Natural killer cell treated with Interleukin-12 subunit alpha and Interleukin-12 subunit beta and Interleukin-15 and Interleukin-18, amount 100 ng/mL, for 72 hours (primary cell): ENCODE measurements at places on chromosomes 6 and 20. TPM values are rescaled to one million over a fixed set of nuclear protein-coding genes. Genes with fewer than 3 reads are reported as not detected.

HSPA12B gene
- total RNA-seq = not detected

CAPN11 gene
- total RNA-seq = not detected

TP53TG5 gene
- total RNA-seq = not detected

TNXB gene
- 6.7 TPM for total RNA-seq

TINAG gene
- not detected for total RNA-seq

SLCO4A1 gene
- total RNA-seq = 88.3 TPM

FOXA2 gene
- not detected for total RNA-seq

DNA sequence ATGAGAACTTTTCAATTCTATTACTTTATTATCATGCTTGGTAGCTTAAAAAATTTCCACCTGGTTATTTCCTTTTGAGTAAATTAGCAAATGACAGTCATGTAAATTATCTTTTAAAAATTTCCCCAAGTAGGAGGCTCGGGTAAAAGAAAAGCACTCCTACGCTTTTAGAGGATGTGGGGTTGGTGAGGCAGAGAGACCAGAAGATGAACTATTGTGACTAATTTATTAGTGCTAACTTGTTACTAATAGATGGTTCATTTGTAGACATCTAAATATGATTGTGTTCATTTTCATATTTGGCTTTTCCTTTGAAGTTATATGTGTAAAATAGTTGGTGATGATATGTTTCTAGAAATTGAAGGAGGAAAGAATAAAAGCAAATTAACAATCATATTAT lies 27.0 kb downstream of the ZNF292 start:
- DNase-seq = no peak

- no peak for DNase-seq
Observed at GRCh38 chr6:105740946-105741645, 338.2 kb upstream of the PREP start.

DNA sequence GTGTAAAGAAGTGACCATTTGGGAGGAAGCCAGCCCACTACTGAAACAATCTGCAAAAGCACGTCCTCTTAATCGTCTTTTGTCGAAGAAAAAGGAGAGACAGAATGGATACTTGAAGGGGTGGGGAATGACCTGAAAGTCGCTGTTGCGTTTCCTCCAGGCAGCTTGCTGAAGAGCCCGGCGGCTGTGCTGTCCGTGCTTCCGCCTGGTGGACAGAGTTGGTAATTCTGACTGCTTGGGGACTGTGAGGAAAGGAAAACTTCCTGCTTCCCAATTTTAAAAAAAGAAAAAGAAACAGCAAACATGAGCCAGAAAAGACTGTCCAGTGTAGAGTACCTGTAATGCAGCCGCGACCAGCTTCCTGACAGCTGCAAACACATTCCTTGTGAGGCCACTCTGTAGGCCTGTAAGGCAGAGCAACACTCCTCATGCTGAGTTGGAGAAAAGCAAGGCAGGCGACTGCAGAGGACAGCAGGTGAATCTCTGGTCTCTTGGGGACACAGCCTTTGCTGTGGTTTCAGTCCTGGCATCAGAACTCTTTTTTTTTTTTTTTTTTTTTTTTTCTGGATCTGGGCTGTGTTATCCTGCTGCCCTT lies 251.1 kb upstream of the TBX18 start:
- DNase-seq = no peak

- no peak for DNase-seq
Observed at GRCh38 chr6:153129873-153130514, 1.1 kb downstream of the RGS17 start.

- DNase-seq = no peak
Observed at GRCh38 chr6:136757150-136757549, 35.1 kb downstream of the MAP3K5 start.

DNA sequence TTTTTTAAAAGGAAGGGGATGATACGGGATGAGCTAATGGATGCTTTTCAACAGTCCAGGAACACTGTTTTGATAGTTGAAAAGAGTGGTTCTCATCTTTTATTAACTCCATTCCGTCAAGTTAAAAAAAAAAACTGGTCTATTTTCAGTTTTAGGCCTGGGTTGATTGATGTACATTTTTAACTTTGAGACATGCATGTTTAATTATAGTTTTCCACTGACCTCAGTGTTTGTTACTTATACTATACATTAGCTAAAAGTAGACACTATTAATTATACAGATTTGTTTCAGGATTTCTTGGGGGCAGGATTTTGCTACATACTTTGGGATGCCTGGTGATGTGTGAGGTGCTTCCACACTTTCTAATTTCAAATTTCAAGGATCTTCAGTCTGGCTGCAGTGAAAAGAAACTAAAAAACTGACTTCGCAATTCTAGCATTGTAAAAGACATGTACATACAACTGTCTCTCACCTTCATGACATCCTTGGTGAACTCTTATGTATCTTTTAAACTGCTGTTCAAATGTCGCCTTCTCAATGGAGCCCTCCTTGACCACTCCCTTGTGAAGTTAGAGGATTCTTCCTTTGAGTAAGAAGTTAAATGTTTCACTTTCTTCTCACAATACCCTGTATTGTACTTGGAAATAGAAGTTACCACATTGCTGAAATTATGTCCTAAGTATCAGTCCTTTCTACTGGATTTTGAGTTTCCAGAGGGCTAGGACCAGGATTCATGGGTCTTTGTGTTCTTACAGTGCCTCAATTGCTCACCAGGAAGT lies 101.7 kb downstream of the TSHZ2 start:
- DNase-seq = no peak

GRCh38 chr20:8082025-8082424 lies 50.0 kb upstream of the PLCB1 start:
- DNase-seq = no peak

DNA sequence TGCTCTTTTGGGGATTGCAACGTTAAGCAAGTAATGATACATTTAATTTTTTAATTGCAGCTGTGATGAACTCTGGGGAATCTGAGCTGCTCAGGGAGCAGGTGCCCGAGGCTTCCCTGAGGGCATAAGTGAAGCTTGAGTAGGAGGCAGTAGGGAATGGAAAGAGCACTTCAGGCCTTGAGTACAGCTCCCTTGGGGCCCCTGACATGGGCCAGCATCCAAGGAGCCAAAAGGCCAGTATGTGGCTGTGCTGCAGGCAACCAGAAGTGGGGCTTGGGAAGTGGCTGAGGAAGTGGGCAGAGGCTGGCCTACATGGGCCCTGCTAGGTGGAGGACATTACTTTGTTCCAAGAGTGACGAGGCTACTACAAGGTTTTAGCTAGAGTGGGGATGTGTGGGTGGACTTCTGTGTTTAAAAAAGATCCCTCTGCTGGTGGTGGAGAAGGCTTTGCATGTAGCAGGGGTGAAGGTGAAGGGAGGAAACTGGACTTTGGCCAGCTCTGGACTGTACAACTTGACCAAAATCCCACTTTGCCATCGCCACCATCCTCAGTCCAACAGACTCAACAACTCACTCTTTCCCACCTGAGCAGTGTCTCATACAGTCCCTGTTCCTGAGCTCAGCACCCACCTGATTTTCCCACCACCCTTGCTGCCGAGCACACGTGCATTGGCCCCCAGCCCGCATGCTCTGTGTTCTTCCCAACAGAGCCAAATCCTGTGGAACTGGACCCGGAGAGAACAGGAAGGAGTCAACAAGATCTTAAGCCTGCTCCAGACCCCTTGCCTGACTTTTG lies 10.9 kb upstream of the ZNF831 start:
- DNase-seq = no peak

DNA sequence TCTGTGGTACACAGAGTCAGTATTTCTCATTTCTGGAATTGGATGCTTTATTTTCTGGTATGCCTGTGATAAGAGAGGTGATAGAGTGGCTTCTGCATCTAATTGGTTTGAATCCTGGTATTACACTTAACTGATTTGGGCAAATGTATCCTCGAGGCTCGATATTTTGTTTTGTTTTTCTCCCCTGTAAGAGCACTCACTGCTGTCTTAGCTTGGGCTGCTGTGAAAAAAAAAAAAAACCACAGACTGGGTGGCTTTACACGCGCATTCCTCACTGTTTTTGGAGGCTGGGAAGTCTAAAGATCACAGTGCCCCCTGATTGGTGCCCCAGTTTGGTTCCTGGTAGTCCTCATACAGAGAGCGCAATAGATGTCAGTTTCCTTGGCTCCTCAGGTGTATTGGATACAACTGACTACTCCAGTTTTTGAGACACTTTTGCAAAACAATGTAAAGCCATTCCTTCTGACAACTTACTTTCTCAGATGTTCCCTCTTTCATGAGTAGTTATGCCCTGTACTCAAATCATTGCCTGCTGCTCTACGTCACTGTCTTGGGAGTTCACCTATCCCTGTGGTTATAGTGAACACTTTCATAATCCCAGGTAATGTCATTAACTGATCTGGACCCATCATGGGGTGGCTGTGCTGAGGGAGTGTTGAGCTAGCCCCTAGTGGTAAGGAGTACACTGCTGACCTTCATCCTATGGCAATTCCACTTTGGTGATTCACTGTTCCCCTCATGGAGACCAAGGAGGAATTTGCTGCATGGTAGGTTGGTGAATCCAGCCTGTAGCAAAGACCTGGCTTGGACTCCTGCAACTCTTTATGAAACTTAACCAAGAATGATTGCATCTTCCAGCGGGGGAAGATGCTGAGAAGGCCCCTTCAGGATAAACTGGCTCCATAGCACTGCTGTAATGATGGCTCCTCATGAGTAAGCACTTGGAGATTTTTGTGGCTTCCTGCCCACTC lies 3.5 kb upstream of the ACAT2 start:
- DNase-seq = no peak

GRCh38 chr20:25286917-25287316 lies 39.0 kb downstream of the PYGB start:
- no peak for DNase-seq

DNA sequence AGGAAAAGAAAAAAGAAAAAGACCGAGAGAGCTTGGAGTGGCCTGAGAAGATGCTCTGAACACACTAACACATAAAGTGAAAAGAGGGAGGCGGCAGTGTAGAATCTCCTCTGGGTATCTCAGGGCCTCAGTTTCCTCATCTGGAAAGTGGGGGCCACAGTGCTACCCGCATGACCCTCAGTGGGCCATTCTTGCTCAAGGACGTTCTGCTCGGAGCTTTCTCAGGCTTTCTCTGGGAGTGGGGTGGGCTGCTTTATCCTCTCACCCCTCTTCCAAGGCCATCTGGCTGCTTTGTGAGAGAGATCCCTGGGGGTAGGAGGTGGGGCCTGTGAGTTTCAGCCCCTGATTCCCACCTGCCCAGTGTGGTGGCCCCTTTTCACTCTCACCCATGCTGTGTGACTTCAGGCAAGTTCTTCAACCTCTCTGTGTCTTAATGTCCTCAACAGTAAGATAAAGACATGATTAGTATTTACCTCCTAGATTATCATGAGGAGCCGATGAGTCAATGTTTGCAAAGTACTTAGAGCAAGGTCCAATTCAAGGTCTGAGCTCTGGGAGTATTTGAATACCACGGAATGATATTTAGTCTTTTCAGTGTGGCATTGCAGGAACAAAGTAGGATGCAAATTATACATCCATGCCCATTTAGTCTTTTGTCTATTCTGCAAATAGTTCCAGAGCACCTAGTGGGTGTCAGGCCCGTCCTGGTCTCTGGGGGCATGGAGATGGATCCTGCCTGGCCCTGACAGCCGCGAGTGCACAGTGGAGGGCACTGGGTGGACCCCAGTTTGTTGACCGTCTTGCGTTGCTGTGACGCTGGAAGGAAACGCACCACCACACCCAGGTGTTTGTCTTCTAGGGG lies 34.3 kb downstream of the SRC start:
- no peak for DNase-seq

DNA sequence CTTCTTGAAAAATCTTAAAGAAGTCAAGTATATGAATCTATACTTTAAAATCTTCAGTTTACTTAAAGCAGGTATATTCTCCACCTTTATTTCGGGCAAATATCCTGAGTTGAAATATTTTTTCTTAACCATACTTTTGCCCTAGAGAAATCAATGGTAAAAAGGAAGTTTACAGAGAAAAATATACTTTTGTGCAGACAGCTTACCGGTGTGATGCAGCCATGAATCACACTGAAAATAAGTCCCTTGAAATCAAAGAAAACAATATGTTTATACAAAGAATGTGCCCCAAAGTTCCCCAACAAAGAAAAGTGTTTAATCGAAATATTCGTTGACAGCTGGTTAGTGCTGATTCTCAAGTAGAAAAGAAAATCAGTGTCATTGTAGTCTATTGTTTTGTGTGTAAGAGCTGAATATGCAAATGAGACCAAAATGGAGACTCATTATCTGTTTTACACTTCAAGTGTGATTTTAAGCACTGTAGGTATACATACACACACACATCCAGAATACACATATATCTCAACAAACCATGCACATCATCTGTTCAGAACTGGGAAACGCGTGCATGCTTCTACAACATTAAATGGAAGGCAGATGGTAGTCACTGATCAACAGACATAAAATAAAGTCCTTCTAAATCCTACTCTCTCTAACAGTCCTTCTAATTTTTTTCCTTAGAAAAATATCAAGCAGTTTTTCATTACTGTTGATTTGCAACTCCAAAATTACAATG lies 73.3 kb downstream of the BTBD9 start:
- no peak for DNase-seq

- DNase-seq = no peak
Observed at GRCh38 chr20:22410556-22411130, 173.7 kb downstream of the FOXA2 start.

- no peak for DNase-seq
Observed at GRCh38 chr6:20746805-20747558, 212.7 kb downstream of the CDKAL1 start.

DNA sequence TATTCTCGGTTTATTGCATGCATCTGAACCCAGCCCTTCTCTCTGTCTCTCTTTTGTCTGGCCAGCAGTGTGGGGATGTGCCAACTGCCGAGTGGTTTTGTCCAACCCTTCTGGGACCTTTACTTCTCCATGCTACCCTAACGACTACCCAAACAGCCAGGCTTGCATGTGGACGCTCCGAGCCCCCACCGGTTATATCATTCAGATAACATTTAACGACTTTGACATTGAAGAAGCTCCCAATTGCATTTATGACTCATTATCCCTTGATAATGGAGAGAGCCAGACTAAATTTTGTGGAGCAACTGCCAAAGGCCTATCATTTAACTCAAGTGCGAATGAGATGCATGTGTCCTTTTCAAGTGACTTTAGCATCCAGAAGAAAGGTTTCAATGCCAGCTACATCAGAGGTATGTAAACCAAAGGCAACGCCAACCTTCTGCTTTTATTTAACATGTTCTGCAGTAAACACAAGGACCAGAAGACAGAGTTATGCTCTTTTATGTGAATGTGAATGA lies 65.8 kb downstream of the ADGRG6 start:
- no peak for DNase-seq

DNA sequence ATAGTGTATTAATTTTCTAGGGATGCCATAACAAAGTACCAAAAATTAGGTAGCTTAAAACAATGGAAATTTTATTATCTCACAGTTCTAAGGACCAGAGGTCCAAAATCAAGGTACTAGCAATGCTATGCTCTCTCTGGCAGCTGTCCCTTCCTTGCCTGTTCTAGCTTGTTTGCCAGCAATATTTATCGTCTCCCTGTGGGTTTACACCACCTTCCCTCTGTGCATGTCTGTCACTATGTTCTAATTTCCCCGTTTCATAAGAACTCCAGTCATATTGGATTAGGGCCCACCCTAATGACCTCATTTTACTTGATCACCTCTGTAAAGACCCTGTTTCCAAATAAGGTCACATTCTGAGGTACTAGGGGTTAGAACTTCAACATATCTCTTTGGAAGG lies 217.2 kb downstream of the IBTK start:
- no peak for DNase-seq
